Esophagus squamous epithelium (tissue), 5 donors: ENCODE measurements at places on chromosomes 16 and 17.

GRCh38 chr17:73901661-73902415 is 257.6 kb upstream of the SDK2 start:
- no peak for DNase-seq

GRCh38 chr17:4881761-4882555 is 17.4 kb upstream of the C17orf107 start:
- DNase-seq: no peak

DNA sequence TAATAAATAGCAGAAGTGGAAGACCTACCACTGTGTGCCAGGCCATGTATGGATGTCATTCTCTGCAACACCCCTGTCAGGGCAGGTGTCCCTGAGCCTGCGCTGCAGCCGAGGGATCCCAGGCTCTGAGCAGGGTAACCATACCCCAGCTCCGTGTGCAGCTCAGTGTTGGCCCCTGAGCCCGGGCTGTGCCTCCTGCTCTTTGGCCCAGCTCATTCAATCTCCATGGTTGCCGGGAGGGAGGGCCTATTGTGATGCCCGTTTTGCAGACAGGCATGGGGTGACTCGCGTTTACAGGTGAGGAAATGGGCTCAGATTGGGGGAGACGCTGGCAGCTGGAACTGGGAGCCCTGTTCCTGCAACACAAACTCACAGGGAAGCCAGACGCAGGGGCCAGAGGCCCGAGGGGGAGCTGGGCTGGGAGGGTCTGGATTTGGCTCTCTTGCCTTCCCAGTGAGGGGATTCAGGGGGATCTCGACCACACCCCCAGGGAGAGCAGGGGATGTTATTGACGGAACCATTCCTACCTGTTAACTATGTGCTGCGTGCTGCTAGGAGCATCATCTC is 190.5 kb downstream of the IRF8 start:
- no peak for DNase-seq

GRCh38 chr16:27602103-27602502 is 52.2 kb downstream of the KATNIP start:
- no peak for DNase-seq

- DNase-seq: no peak
These were observed 285.4 kb upstream of the CDH8 start for GRCh38 chr16:62321606-62322005.

DNA sequence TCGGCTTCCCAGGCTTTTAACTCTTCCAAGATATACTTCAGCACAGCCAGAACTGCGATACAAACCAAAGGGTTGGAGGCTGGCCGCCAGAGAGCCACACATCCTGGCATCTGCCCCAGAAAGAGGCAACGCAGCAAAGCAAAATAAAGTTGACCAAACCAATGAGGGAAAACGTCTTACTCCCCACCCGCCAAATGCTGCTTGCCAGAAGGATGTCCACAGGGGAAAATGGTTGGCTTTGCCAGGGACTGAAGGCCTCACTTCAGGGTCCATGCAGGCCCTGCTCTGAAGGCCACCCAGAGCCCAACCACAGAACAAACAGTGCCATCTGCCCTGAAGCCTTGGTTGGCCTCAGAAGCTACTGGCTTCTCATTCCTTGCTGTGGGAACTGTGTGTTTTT is 15.0 kb downstream of the CACNG1 start:
- DNase-seq: no peak

DNA sequence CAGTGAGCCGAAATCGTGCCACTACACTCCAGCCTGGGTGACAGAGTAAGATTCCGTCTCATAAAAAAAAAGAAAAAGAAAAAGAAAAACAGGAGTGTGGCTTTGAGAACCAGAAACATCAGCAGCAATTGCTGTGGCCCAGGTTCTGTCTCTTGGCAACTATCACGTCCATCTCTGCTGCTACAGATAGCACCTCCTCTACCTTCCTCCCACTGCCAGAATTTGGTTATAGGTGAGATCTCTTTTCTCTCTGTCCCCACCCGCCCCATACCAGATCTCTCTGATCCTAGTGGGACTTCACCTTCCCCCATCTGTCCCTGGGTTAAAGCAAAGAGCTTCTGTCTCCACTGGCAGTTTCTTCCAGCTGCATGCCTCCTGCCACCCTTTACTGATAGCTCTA is 3.1 kb downstream of the TLCD2 start:
- DNase-seq: no peak

DNA sequence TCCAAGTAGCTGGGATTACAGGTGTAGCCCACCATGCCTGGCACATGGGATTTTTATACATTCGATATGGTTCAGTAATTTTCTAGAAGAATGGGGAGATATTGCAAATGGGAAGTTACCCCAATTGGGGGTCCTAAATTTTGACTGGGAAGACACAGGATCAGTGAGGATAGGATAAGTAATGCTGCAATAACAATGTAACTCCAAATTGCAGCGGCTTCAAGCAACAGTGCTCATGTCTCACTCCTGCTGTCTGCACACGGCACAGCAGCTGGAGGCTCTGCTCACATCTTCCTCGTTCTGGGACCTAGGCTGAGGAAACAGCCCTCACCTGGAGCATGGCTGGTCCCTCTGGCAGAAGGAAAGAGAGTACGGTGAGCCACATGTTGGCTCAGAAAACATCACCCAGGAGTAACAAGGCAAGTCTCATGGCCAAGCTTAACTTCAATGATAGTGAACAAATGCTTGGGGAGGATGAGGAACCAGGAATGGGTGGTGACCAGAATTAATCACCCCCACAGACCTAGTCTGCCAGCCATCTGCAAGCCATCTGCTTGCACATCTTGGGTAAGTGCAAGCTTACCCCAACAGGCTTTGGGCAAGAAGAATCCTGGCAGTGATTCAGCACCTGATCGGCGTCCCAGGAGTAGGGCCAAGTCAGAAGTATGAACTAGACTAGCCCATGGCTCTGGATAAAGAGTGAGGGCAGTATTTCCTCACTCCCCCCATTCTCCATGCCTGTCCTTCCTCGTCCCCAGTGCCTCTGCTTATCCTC is 229.2 kb downstream of the COPRS start:
- DNase-seq: no peak

DNA sequence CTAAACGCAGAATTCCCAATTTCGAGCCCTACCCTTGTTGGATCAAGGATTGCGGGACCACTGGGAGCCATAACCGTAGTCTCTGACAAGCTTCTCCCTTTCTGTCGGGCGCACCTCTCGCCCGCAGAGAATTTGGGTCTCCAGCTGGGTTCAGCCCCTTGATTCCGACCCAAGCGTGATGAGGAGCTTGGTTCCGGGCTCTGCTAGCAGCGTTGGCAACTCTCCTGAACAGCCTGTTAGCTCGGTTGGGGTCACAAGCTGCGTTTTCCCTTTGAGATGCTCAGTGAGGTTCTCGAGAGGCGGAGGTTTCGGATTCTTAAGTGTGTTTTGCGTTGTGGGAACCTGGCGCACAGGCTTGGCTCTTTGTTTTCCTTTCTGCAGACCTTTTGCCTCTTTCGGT is 655 bp downstream of the ATXN1L start:
- no peak for DNase-seq

DNA sequence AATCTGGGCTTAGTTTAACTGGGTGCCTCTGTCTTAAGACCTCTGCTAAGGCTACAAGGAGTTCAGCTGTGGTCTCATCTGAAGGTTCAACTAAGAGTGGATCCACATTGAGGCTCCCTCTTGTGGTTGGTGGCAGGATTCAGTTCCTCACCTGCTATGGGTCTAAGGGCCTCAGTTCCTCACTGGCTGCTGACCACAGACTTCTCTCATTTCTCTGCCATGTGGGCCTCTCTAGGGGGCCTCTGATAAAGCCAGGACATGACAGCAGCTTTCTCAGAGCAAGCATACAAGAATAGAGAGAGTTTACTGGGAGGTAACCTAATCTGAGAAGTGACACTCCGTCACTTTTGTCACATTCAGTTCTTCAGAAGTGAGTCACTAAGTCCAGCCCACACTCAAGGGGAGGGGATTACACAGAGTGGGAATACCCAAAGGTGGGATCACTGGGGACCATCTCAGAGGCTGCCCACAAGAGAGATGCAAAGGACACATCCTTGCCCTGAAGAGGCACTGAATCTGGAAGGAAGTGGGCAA is 19.2 kb upstream of the ABAT start:
- no peak for DNase-seq
